ENCODE measurements at places on chromosomes 16 and 17.

- H3K36me3 ChIP-seq, result peaks cover 39% of the 10 kb centered on the region
- DNase-seq, result no peak
- H3K27me3 ChIP-seq, result no peaks in the 10 kb centered on the region
- H3K27ac ChIP-seq, result no peak overlapping the region
- H3K4me1 ChIP-seq, result no peaks in the 10 kb centered on the region
Measured at GRCh38 chr17:58506354-58507080, 7.9 kb downstream of the MTMR4 start.

DNA sequence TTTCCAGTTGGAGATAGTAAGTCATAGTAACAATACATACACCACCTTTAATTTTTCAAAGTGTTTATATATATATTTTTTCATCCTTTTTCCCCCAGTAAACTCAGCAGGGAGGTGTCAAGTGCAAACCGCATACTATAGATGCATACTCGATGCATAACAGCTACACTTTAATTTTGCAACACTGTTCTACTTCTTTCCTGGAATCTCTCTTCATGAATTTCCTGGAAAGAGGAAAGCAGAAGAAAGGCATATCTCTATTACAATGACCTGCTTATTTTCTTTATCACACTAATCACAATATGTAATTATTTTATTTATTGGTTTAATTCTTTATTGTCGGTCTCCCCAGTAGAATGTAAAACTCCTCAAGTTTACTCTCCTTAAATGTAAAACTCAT, 140.0 kb downstream of the SNX11 start:
- H3K4me3 ChIP-seq, result no peak overlapping the region
- peaks cover 14% of the 10 kb centered on the region for H3K4me1 ChIP-seq
- H3K27ac ChIP-seq, result no peak overlapping the region
- no peaks in the 10 kb centered on the region for H3K27me3 ChIP-seq

GRCh38 chr16:12078405-12079280, 102.1 kb downstream of the SNX29 start:
- no peaks in the 10 kb centered on the region for H3K27me3 ChIP-seq
- H3K27ac ChIP-seq, result no peak overlapping the region
- DNase-seq, result peak; percentile 6

DNA sequence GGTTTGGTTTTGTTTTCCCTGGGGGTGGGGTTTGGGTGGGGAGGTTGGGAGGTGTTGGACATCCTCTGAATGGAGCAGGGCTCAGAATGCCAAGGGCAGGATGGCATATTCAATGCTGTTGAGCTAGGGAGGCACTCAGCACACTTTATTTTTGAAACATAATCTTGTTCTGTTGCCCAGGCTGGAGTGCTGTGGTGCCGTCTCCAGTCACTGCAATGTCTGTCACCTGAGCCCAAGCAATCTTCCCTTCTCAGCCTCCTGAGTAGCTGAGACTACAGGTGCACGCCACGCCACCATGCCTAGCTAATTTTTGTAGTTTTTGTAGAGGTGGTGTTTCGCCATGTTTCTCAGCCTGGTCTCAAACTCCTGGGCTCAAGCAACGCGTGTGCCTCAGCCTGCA, 186.1 kb downstream of the RPTOR start:
- DNase-seq, result no peak
- no peak overlapping the region for H3K4me3 ChIP-seq
- no peaks in the 10 kb centered on the region for H3K27me3 ChIP-seq
- no peaks in the 10 kb centered on the region for H3K4me1 ChIP-seq

DNA sequence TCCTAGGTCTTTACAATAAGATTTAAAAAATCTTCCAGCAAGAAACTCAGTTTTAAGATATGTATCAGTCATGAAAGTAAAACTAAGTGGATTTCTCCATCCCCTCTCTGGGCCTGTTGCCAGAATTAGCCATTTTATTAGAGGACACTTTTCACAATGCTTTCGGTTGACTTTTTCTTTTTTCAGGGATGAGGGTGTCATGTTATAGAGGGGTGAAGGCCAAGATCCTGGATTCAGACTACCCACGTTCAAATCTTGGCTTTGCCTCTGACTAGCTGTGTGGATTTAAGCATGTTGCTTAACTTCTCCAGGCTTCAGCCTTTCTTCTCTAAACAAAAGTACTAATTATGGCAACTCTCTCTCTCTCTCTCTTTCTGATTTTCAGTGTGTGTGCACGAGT, 111.7 kb upstream of the COX10 start:
- H3K4me3 ChIP-seq, result no peak overlapping the region
- no peaks in the 10 kb centered on the region for H3K27me3 ChIP-seq
- no peak overlapping the region for H3K27ac ChIP-seq
- H3K36me3 ChIP-seq, result no peaks in the 10 kb centered on the region

DNA sequence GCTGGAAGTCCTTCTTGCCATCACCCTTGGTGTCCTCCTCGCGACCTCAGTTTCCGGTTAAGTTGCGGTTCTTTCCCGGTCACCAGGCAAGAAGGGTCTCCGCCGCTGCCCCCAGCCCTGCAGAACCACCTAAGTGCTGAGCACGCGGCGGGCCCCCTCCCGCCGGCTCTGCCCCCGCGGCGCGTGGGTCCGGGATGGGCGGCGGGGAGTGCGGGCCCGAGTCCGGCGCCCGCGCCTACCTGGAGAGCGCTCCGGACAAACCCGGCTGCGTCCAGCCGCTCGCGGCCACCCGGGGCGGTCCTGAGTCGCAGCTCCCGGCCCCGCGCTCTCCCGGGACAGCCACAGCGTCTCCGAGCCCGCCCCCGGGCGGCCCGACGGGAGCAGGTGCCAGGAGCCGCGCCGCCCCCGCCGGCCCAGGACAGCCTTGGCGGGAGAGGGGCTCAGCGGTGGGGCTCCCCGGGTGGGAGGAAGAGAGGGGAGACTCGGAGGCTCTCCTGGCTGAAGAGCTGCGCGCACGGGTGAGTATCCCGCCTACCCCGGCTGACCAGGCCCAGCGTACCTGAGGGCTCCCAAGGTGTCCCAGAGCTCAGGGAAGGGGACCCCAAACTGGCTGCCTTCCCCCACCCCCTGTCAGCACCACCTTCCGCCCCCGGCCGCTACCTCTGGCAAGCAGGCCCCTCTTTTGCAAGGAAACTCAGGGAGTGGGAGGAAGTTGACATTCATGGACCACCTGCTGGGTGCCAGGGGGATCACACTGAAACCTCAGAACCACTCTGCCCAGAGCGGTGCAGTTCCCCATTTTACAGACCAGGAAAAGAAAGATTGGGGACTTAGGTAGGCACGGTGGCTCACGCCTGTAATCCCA, 22.2 kb upstream of the C17orf113 start:
- no peak for DNase-seq
- H3K4me3 ChIP-seq, result peak overlapping the region; percentile 46
- H3K4me1 ChIP-seq, result peaks cover 2% of the 10 kb centered on the region
- H3K27me3 ChIP-seq, result no peaks in the 10 kb centered on the region
- H3K27ac ChIP-seq, result no peak overlapping the region

- no peaks in the 10 kb centered on the region for H3K36me3 ChIP-seq
- no peak overlapping the region for H3K27ac ChIP-seq
- H3K27me3 ChIP-seq, result no peaks in the 10 kb centered on the region
- no peak for DNase-seq
Measured at GRCh38 chr17:74152591-74153455, 50.7 kb upstream of the RPL38 start.

- no peaks in the 10 kb centered on the region for H3K36me3 ChIP-seq
- no peaks in the 10 kb centered on the region for H3K27me3 ChIP-seq
- no peak overlapping the region for H3K27ac ChIP-seq
Measured at GRCh38 chr17:58710948-58711552, 18.6 kb downstream of the RAD51C start.

GRCh38 chr16:58197314-58198012, 443 bp downstream of the CSNK2A2 start:
- peak overlapping the region; percentile 84 for H3K4me3 ChIP-seq
- no peaks in the 10 kb centered on the region for H3K36me3 ChIP-seq
- H3K27ac ChIP-seq, result no peak overlapping the region

- no peak overlapping the region for H3K27ac ChIP-seq
- no peaks in the 10 kb centered on the region for H3K4me1 ChIP-seq
- no peak for DNase-seq
- peaks cover 56% of the 10 kb centered on the region for H3K36me3 ChIP-seq
Measured at GRCh38 chr17:7497228-7497627, 13.1 kb downstream of the POLR2A start.

- no peak overlapping the region for H3K4me3 ChIP-seq
- no peaks in the 10 kb centered on the region for H3K4me1 ChIP-seq
- no peaks in the 10 kb centered on the region for H3K27me3 ChIP-seq
- peaks cover 13% of the 10 kb centered on the region for H3K36me3 ChIP-seq
Measured at GRCh38 chr17:69524854-69525253, 110.4 kb downstream of the MAP2K6 start.

GRCh38 chr17:63132459-63132911, 166.4 kb downstream of the TANC2 start:
- no peak for DNase-seq
- no peaks in the 10 kb centered on the region for H3K36me3 ChIP-seq
- no peak overlapping the region for H3K27ac ChIP-seq
- H3K4me3 ChIP-seq, result no peak overlapping the region
- no peaks in the 10 kb centered on the region for H3K4me1 ChIP-seq
- no peaks in the 10 kb centered on the region for H3K27me3 ChIP-seq

DNA sequence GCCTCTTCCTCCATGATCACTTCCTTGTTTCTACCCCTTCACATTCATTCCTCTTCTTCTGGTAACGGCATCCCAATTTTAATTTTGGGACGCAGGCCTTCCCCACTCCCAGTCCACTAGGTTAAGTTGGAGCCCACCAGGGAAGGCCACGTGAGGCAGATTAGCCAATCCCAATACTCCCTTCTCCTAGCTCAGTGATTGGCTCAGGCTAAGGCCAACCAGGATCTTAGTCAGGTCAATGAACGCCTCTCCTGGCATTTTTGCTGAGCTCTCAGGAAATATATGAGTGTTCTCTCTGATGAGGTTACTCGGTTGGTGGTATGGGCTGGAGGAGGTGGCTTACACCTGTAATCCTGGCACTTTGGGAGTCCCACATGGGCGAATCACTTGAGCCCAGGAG, 15.4 kb downstream of the SEZ6L2 start:
- no peaks in the 10 kb centered on the region for H3K36me3 ChIP-seq
- H3K4me1 ChIP-seq, result no peaks in the 10 kb centered on the region
- H3K27ac ChIP-seq, result no peak overlapping the region
- no peaks in the 10 kb centered on the region for H3K27me3 ChIP-seq

DNA sequence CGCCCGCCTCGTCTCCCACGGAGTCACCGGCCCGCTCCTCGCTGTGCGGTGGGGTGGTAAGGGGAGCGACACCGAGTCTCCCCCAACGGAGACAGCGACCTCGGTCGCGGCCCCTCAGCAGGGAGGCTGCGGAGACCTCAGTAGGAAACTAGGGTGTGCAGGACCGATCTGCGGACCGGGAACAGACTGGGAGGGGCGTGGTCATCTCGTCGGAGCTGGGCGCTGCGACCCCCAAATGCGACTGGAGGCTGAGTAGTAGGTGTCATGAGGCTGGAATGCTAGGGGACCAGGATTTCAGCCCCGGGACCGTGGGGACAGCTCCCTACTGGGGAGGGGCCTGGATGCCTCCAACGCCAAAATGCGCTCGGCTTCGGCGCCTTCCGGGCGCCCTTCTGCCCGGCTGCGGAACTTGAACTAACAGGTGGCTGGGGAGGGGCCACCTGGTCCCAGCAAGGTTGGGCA, 1.3 kb downstream of the CACNG4 start:
- no peaks in the 10 kb centered on the region for H3K36me3 ChIP-seq
- DNase-seq, result no peak
- H3K27ac ChIP-seq, result no peak overlapping the region
- H3K27me3 ChIP-seq, result no peaks in the 10 kb centered on the region
